ENCODE measurements at places on chromosomes 13 and 19.

- DNase-seq = no peak
Observed at GRCh38 chr13:71493189-71493588, 373.8 kb downstream of the DACH1 start.

GRCh38 chr19:40147693-40148347 is 43.4 kb upstream of the MAP3K10 start:
- no peak for DNase-seq

GRCh38 chr13:52638666-52639328 is 3.4 kb upstream of the HNRNPA1L2 start:
- DNase-seq = no peak

DNA sequence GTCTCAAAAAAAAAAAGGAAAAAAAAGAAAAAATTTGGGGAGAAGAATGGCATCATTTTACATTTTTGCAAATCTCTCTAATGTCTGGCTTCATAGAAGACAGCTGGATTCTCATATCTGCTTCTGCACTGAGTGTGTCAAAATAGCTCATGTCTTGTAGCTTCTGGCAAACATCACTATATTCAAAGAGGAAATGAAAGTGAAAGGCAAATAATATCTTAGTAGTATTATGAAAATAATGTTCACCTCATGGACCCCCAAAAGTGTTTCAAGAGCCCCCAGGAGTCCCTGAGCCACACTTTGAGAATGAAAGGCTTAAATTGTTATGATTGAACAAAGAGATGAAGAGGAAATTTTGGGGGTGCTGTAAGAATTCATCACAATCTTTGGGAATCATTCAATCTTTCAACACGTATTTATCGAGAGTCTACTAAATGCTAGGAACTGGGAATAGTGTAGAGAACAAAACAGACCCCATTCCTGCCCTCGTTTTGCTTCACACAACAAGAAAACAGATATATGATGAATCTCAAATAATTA is 1.2 kb upstream of the SLC6A16 start:
- no peak for DNase-seq

DNA sequence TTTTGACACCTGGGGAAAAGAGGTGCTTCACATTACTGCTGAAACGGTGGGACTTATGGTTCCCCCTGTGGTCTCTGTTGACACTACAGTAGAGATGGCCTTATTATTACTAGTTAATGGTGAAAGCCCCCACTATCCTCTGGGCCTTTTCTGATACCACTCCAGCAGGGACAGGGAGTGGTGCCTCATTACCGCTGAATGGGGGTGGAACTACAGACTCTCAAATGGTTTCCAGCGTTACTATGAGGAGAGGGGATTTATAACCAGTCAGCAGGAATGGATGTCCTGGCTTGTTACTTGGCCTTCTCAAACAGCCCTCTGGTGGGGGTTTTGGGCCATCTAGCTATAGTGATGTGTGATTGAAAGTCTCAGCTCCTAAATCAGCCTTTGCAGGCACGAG is 96.7 kb upstream of the DIAPH3 start:
- DNase-seq = no peak

GRCh38 chr13:46035066-46035465 is 17.5 kb downstream of the ZC3H13 start:
- DNase-seq = no peak

GRCh38 chr13:98452851-98453843 is 123.8 kb downstream of the STK24 start:
- DNase-seq = no peak

GRCh38 chr13:99978799-99979452 is 2.7 kb upstream of the ZIC2 start:
- no peak for DNase-seq

DNA sequence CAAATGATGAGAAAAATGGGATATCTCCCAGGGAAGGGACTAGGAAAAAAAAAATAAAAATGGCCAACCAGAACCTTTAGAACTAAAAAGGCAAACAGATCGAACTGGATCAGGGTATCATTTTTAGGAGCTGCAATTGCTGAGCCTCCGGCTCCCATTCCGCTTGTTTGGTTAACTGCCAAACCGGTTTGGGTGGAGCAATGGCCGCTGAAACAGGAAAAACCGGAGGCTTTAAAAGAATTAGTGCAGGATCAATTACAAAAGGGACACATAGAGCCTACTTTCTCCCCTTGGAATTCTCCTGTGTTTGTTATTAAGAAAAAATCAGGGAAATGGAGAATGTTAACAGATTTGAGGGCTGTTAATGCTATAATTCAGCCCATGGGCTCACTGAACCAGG is 12.7 kb upstream of the ZNF443 start:
- no peak for DNase-seq

GRCh38 chr19:45577111-45577905 is 7.3 kb downstream of the OPA3 start:
- peak; percentile 8 for DNase-seq

DNA sequence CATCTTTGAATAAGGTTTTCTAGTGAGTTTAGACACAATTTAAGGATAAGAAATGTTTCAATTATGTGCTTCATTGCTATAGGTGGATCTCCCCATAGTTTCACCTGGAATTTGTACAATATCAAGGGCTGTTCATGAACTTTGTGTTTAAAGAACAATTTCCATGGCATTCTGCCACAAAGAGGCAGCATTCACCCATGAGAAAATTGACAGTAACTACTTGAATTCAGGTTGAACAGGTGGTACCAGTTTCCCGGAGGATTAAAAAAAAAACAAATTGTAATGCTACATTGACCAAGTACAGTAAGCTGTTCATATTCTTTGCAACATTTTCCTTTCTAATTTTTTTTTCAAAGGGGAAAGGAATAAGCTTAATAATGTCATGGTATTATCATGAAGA is 9.1 kb downstream of the SLITRK5 start:
- no peak for DNase-seq

GRCh38 chr13:103884101-103884723 is 818.0 kb upstream of the SLC10A2 start:
- no peak for DNase-seq

Measured in hippocampal formation (tissue), 2 donors.